ENCODE measurements at places on chromosomes 7 and 10.

DNA sequence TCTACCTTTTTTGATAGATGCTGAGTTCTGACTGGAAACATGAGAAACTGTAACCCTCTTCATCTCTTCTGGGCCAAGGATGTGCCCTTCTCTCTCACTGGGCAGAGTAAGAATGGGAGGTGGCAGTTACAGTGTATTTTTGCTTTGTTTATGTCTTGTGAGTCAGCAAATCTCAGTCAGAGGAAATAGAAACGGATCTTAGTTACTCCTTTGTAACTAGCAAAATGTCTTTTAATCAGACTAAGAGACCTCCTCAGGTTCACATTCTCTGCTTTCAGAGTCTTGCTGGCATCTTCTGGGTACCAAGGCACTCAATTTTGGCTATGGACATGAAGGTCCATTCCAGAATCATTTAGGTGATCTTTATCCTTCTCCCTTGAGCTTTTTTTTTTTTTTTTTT, 70.9 kb downstream of the HHEX start:
- DNase-seq, result no peak

DNA sequence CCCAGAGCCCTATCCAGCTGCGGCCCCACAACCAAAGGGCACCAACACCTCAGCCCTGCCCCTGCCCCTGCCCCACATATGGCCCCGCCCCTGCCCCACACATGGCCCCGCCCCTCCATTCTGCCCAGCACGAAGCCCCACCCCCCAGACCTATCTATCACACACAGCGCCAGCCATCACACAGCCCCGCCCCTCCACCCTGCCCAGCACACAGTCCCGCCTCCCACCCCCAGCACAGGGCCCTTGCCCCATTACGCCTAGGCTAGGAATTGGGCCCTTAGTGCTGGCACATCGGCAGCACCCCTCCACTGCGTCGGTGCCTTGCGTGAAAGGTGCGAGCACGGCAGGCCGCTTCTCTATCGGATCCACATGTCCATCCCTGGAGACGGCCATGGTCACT, 126.8 kb downstream of the MAD1L1 start:
- DNase-seq, result no peak

- DNase-seq, result no peak
Observed at GRCh38 chr7:46812101-46812675, 769.7 kb downstream of the TNS3 start.

DNA sequence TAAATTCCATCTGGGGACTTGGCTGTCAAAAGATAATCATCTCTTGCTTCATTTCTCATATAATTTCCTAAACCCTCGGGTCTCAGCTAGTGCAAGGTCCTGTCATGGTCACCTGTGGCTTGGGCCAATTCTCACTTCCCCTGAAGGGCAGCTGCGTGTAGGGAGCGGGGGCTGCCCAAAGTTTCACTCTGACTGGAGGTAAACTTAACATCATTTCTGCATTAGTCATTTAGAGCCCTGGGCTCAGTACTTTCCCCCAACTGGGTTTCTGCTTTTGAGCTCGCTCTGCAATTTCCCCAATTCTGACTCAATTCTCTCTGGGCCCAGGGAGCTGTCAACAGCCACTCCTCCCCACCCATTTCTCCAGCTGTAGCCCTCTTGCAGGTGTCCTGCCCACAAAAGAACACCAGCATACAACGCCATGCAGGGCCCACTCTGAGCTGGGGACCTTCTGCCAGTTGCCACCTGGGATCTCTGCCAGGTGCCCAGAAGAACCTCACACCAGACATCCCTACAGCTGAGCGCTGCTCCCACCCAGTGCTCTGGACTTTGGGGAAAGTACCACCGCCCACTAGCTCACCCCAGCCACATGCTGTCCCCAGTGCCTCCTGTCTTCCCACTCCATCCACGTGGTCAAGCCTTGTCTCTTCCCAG, 37.9 kb downstream of the VOPP1 start:
- DNase-seq, result no peak

DNA sequence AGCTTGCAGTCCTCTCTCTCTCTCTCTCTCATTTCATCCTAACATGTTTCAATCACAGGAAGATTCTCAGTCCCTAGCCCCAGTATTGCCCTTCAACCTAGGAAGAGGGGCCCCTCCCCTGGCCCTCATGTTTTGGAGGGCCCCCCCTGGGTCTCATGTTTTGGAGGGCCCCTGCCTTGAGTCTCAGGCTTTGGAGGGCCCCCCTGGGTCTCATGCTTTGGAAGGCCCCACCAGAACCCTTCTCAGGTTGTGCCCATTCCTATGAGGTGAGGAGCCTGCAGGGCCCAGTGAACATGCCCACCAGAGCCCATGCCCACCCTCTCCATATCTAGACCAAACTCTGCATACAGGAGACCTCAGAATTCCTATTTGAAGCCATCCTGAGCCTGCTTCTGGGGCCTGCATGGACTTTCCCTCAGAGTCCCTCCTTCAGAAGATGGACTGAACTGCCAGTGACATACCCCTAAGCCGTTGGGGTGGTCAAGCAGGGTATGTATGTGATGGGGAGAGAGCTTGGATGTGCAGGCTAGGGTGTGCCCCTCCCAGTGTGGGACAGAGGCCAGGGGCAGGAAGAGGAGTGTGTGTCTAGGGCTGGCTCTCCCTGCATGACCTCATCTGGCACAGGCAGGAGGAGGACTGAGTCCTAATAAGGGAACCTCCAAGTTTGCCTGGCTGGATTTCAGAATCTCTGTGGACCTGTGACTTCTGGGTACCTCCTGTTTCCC, 8.1 kb upstream of the VDAC2 start:
- no peak for DNase-seq

GRCh38 chr10:87557409-87557808, 52.7 kb downstream of the MINPP1 start:
- no peak for DNase-seq

GRCh38 chr7:96004578-96004977, 232.2 kb downstream of the DYNC1I1 start:
- no peak for DNase-seq

DNA sequence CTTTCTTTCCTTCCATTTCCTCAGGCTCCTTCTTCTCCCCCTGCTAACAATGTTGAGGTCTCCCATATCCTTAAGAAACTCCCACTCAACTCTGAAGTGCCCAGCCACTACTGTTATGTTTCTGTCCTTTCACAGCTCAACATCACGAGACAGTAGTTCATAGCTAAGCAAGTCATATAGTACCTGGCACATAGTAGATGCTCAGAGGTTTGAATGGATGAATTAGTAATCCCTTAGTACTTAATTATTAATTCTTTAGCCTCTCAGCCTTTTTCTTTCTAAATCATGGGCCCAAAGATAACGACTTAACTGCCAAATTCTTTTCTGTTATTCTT, 22.6 kb downstream of the CSGALNACT2 start:
- no peak for DNase-seq

- no peak for DNase-seq
Observed at GRCh38 chr10:70985824-70986622, 97.7 kb upstream of the PCBD1 start.

DNA sequence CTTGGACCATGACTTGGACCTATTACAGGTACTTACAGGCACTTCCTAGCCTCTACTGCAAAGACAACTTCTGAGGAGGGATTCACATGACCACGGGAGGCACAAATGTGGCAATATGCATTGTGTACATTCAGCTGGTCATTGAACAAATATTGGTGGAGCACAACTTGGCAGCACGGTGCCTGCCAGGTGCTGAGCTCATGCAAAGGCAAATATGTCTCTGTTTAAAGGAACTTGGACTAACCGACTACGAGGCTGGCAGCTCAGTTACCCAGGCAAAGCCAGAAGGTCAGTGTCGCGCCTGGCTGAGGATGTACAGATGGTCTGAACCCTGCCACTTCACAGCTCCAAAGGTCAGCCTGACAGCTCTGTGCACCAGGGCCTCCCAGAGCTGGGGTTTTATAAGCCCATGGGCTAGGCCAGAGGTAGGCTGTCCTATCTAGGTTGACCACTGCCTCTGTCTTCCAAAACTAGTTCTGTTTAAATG, 6.1 kb downstream of the DENND11 start:
- no peak for DNase-seq

DNA sequence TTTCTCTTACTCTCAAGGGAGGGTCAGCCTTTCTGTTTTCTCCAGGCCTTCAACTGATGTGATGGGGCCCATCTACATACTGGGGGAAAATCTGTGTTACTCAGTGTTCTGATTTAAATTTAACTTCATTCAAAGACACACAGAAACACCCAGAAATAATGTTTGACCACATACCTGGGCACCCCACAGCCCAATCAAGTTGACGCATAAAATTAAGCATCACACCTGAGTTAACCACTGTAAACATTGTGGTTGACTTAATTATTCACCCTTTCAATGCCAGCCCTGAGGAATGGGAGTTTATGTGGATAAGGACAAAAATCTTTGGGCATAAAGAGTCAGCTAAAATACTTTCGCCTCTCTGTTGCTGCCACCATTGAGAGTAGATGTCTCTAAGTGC, 10.0 kb upstream of the CHN2 start:
- DNase-seq, result no peak

Data from occipital lobe (tissue), 3 donors.